ENCODE measurements at places on chromosomes 7 and 10.

GRCh38 chr7:36601601-36602000, 122.7 kb downstream of the AOAH start:
- DNase-seq: no peak

GRCh38 chr7:104207348-104207730, 474 bp downstream of the ORC5 start:
- DNase-seq: no peak

DNA sequence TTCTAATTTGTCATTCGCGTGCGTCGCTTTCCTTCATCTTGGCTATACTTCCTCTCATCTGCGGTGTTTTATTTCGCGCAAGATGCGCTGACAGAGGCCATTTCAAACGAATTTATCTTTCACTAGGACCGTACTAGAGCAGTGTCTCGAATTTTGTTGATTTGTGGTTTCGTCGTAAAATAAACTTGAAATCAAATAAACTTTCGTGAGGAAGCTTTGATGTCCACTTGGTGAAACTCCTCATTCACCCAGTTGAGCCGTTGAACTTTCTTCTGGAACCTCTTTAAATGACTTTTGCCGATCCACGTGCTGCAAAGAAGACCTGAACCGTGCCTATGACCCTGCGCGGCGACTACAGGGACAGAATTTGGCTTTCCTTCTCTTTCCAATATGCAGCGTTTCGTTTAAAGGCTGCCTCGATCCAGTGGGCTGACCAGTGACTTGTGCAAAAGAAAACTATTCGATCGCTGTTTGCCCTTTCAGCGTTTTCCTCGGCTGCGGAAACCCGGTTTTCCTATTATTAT, 163.9 kb upstream of the PPP1R3A start:
- no peak for DNase-seq

DNA sequence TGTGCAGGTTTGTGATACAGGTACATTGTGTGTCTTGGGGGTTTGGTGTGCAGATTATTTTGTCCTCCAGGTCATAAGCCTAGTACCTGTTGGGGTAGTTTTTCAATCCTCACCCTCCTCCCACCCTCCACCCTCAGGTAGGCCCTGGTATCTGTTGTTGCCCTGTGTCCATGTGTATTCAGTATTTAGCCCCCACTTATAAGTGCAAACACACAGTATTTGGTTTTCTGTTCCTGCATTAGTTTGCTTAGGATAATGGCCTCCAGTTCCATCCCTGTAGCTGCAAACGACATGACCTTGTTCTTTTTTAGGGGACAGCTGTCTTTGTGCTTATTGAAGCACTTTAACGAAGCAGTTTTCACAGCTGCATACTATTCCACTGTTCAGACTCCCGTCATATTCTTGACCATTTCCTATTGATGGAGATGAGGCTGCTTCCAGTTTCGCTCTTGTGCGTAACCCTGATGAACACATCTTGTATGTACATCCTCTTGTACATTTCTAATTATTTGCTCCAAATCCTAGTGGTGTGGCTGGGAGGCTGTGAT, 47.4 kb downstream of the LHPP start:
- DNase-seq: no peak

- DNase-seq: no peak
Measured at GRCh38 chr10:27506280-27506679, 2.2 kb downstream of the RAB18 start.

DNA sequence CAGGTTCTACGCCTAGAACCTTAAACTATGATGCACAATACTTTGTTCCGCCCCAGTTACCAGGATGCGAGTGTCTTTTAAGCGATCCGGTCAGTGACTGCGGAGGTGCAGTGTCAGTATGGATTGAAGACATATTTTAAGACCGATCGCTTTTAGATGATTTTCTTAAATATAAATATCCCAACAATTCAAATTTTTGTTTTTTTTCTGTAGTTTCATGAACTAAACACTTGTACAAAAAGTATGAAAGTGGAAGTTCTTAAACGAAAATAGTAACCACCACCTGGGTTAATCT, 835 bp downstream of the COMMD3 start:
- no peak for DNase-seq

DNA sequence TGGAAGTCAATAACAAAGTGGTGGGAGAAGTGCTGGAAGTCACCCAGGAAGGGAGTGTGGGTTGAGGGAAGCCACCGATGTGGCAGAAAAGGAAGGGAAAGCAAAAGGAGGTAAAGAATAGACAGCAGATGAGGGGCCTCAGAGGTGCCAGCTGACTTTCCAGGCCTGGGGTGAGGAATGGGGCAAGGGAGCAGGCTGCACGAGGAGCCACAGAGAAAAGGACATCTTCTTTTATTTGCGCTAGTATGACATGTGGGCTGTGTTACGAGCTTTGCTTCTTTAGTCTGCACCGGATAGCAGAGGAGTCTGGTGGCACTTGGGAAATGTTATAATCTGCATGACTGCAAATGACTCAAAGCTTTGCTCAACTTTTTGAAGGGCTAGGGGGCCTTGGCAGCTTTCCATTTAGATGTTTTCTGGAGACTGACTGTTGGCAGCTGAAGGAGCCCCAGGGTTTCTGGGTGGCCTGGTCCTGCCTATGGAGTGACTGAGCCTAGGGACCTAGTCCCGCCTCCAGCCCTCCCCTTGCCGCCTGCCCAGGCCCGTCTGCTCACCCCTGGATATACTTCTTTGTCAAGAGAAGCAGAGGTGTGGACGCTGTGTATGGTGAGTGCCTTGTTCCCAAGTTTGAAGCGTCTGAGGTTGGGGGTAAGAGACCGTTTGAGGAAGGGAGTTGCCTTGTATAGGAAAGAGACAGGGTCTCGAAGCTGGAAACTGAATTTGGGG, 5.1 kb downstream of the PRXL2A start:
- DNase-seq: no peak

DNA sequence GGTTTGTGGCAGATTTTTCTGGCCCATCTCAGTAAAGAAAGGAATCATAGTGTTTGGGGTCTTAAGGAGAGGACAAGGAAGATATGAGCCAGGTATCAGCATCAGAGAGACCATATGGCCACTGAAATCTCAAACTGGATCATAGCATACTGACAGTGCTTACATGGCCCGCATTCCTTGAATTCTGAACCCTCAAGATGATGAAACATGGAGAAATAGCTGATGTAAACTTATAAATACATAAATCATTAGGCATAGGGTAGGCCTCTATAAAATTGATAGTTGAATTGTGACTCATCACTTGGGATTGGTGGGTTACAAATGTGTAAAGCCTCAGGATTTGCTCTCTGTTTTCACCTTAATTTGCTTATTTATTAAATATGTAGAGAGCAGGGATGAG, 688.5 kb downstream of the CNTNAP2 start:
- DNase-seq: no peak

- DNase-seq: no peak
Measured at GRCh38 chr7:114598946-114599345, 184.3 kb downstream of the FOXP2 start.

DNA sequence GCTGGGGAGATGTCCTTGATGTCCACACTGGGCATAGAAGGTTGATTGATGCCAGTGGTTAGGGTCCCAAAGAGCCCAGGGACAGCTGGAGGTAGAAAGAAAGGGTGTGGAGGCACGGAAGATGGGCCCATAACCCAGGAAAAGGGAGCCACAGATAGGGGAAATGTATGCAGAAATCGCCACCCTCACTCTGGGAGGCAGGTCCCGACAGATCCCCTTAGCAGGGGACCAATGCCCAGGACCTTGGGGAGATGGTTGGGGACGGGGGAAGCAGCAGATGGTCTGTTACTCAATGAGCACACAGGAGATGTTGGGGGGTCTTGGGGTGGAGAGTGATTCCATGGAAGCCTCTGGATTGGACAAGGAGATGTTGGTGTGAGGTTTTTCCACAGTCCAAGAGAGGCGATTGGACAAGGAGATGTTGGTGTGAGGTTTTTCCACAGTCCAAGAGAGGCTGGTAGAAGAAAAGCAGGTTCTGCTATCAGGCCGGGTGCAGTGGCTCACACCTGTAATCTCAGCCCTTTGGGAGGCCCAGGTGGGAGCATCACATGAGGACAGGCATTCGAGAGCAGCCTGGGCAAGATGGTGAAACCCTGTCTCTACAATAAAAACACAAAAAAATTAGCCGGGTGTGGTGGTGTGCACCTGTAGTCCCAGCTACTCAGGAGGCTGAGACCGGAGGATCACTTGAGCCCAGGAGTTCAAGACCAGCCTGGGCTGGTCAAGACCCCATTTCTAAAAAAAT, 7.0 kb upstream of the PPP1R35 start:
- no peak for DNase-seq

GRCh38 chr7:41207141-41207540, 495.7 kb downstream of the INHBA start:
- DNase-seq: no peak

DNA sequence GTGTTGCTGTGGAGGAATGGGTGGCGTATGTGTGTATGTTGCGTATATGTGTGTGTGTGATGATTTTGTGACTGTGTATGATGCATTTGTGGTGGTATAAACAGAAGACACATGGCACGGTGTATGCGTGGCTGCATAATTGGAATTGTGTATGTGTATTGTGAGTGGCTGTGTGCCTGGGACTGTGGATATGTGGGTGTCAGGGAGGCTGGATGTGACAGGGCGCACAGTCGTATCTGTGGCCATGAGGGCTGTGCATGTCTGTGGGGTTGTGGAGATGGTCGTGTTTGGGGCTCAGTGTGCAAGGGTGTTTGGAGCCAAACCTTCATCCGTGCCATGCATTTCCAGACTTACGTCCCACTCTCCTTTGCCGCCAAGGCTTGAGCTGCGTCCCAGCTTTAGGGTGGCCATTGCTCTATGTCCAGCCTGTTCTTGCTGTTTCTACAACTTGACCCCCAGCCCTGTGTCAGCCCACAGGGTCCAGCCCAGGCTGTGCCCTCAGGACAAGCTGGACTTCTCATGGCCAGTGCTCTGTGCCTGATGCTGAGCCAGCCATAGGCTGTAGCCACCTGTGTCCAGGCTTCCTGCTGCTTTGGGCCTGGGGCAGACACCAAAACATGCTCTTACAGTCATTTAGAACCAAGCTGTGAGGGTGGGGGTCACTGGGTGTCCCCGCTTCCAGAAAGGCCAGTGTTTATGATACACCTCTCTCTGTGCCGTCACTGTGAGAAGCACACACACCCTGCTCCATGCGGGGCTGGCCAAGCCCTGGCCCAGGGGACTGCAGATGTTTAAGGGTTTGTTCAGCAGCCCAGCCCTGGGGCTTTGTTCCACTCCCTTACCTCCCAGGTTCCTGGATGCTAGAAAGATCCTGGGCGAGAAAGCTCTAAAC, 127.6 kb downstream of the NEURL1 start:
- no peak for DNase-seq

GRCh38 chr7:44633254-44634186, 27.1 kb downstream of the OGDH start:
- peak; percentile 56 for DNase-seq

- DNase-seq: no peak
Measured at GRCh38 chr7:118478931-118479330, 254.4 kb downstream of the ANKRD7 start.

DNA sequence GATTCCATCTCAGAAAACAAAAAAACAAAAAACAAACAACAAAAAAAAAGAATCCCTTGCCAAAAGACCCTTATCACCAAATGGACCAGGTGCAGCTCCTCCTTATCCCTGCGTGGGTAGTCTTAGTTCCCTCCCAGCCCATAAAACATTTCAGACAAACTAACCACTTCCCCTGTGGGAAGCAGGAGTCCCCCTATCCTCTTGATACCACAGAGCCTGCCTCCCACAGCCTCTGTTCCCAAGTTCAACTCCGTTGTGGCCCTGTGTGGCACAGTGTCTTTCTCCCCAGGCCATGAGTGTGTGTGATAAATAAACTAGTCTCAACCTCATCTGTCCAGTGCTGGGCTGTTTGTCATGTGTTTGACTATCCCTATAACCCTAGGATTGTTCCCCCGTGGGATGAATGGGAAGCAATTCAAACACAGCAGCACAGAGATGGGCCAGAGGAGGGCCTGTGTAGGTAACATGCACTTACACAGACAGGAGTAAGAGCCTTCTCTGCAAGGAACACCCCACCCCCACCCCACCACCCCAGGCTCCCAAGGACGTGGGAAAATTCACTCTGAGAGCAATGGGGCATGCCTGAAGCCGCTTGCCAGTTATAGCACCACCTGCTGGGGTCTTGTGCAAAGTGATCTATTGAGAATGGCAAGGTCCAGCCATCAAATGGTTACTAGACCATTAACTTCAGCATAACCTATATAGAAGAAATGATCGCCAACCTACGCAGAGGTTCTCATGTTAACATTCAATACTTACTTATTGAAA, 147.1 kb upstream of the GHITM start:
- DNase-seq: no peak

DNA sequence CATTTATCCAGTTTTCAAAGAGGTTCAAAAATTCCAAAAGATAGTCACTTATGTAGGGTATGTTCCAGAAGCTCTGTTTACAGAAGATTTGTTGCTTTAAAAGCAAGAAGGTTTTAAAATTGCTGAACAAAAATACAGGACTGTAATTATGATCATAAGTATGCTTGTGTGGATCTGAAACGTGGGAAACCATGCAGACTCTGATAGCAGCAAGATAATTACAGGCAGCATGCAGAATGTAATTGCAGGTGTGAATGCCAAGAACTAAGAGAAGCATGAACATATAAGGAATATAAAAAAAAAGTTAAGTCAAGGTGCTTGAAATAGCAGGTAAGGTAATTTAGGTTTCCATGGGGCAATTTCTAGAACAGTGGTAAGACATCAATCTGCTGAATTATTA, 405.7 kb downstream of the ARL4A start:
- DNase-seq: no peak

DNA sequence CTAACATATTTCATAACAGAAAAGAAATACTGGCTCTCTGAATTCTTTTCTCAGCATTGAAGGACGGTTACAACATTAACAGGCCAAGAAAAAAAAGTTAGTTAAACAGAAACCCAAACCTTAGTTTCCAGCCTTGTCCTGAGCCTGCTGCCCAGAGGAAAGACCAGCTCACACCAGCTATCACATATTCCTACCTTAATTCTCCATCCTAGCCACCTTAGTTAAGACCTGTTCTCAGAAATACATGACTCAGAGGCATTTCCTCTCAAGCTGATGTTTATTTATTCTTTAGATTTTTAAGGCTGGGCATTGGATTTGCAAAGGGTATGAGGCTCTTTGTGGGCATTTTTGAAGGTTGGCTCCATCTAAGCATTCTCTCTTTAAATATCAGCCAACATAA, 34.3 kb upstream of the ADAM12 start:
- no peak for DNase-seq

- no peak for DNase-seq
Measured at GRCh38 chr7:74093671-74094223, 10.1 kb downstream of the LIMK1 start.

DNA sequence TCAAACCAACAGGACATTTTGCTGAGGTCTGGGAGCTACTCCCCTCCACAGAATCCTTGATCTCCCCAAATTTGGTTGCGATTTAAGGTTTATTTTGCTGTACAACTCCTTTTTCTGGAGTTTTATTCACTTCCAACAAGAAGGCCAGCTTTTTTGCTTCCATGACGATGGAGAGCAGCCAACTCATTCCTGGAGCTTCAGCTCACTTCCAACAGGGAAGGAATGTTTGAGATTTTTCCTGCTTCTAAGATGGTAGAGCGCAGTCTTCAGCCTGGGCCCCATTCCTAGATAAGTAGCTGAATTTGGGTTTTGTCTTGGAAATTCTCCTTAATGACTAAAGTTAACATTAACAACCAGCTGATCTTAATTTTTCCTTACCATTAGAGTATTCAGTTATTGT, 30.9 kb upstream of the CREB3L2 start:
- no peak for DNase-seq

- DNase-seq: no peak
Measured at GRCh38 chr7:4159761-4160554, 522.1 kb upstream of the FOXK1 start.

GRCh38 chr7:100887516-100888290, 1.8 kb downstream of the UFSP1 start:
- peak; percentile 52 for DNase-seq

GRCh38 chr10:4894335-4894734, 68.3 kb downstream of the AKR1E2 start:
- DNase-seq: no peak
